H54 (cell line): ENCODE measurements at places on chromosomes 12 and 14.

DNA sequence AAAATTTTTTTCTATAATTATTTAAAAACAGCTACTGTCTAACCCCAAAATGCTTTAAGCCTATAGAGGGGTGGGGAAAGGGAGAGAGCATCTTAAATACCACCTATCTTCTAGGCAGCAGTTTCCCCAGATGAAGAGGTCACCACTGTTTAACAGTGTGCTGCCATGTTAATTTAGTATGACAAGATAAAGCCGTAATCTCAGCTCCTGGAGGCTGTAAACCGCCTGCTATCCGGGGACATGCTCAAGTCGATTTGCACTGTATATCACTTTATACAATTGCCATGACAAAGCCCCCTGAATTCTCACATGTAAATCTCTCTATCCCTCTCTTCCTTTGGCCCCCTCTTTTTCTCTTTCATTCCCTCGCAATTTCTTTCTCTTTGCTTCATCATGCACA, 68.5 kb downstream of the SOX5 start:
- DNase-seq: no peak

GRCh38 chr12:50590869-50591268, 86.1 kb downstream of the DIP2B start:
- no peak for DNase-seq

DNA sequence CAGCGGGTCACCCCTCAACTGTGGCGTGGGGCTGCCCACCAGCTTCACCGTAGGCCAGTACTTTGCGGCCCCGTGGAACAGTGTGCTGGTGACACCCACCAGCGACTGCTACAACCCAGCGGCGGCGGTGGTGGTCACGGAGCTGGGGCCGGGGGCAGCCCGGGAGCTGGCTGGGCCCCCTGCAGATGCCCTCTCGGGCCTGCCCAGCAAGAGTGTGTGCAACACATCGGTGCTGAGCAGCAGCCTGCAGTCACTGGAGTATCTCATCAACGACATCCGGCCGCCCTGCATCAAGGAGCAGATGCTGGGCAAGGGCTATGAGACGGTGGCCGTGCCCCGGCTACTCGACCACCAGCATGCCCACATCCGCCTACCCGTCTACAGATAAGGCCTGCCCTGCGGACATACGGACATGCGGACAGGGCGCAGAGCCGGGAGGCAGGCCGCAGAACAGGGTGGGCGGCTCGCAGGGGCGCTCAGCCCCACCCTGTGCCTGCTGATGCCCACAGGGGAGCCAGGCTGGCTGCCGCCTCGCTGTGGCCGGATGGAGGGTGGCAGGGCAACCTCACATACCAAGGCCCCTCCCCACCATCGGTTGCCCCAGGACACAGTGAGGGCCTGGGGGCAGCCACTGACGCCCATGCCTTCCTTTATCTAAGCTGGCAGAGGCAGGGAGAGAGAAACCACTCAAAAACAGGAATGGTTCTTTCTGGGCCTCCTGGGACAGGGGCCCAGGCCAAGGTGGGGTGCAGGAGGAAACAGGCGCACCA, 55.5 kb downstream of the FAM222A start:
- DNase-seq: no peak

GRCh38 chr12:2739832-2740641, 54.7 kb upstream of the FKBP4 start:
- DNase-seq: no peak

DNA sequence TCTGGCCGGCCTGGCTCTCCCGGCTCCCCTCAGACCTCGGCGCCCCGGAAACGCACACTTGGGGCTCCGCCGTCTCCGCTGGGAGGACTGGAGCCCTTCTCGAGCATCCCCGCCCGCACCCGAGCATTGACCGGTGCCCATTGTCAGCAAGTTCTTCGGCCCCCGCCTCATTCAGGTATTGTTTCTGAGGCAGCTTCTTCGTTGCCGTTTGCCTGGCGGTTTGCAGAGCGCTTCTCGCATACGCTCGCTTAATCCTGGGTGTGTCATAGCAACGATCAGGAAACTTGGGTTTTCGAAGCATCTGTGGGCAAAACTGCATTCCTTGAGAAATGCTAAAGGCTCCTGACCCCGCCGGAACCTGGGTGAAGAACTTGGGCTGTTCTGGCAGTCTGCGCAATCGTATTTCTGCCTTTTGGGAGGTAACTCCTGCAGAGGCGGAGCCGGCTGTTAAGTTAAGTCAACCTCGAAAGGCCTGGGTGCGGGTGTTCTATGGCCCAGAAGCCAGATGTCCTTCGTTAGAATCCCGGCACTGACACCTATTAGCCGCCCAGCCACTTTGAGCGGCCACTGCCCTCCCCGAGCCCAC, 518 bp downstream of the GSKIP start:
- peak; percentile 26 for DNase-seq

DNA sequence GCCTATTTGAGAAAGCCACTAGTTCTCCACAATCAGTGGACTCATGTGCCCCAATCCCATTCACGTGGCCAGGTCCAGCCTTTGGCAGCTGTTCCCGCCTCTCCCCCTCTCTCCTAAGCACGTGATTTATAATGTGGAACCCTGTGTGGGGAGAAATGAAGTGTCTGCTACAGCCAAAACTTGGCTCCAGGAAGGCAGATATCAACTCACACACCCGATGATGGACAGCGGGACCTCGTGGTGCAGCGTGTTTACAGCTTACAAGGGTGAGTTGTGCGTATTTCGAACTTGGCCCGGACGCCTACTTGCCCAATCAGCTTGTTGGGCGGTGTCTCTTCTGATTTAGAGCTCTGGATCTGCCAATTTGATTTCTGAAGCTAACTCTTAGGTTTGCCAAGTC, 38.1 kb upstream of the FAM181A start:
- no peak for DNase-seq

GRCh38 chr12:106074706-106075392, 63.9 kb downstream of the NUAK1 start:
- DNase-seq: no peak

DNA sequence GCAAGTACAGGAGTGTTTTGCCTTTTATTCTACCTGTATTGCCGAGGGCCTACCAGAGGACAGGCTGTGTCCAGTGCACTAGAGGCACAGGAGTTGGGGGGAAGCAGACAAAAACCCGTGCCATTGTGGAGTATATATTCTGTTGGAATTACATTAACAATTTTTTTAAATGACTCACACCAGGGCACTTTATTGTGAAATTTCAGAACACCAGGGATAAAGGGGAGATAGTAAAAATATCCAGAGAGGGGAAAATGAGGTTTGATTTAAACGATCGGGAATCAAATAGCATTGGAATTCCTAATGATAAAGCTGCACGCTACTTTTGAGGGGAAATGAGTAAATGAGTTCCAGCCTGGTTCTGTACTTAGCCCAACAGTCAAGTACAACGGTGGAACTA, 123.2 kb downstream of the PELI2 start:
- no peak for DNase-seq

DNA sequence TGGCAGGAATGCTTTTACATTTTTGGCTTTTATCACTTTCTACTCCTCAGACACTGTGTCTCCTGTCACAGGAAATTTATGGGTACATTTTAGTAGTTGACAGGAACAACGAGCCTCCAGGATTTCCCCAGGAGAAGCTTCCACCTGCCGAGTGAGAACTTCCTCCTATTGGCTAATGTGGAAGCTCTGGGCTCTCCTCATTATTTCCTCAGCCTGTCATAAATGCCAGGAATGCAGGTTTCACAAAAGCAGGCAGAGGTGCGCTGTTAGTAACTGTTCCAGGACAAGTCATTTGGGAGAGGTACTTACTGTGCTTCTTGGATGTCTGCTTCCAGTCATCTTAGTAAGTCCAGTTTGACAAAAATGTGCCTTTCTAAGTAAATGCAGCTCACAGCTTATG, 19.1 kb upstream of the DCP1B start:
- no peak for DNase-seq

DNA sequence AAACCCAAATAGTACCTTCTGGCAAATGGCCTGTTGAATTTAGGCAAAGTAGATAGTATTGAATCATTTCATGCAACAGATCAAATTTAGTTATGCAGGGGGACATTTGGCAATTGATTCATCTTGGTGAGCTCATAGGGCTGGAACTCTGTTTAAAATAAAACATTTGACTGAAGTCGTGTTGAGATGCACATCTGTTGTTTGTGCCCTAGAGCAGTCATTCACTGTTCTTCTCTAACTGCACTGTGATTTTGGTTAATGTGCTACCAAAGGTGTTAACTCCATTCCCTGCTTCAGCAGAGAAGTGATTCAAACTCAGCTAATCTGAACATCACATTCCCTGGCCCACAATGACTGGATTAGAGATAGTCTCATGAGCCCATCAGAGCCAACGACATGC, 44.0 kb upstream of the CSRP2 start:
- no peak for DNase-seq

DNA sequence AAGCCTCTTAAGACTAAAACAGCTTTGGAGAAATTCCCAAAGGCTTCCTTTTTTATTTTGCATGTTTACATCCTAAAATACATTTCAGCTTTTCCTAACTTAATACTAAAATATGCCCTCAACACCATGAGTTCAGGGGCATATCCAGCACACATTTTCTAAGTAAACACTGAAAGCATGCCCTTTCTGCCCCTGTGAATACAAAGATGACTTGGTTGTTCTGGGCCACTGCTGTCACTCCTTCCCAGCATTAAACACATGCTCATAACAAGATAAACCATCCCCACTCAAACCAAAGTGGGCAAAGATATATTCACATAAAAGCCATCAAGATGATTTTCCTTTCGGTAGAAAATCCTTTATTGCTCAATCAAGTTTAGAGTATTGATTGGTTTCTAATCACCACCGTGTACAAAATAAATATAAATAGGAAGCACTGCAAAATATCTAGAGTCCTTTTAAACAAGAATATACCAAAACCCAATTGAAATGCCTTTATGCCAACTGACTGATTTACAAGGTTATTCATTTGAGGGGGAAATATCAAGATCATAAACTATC, 1.9 kb downstream of the CCNB1IP1 start:
- no peak for DNase-seq

- no peak for DNase-seq
Measured at GRCh38 chr12:47216150-47216677, 136.5 kb upstream of the AMIGO2 start.

- no peak for DNase-seq
Measured at GRCh38 chr12:58668871-58669270, 251.4 kb downstream of the LRIG3 start.

- no peak for DNase-seq
Measured at GRCh38 chr12:24861766-24862540, 86.9 kb downstream of the BCAT1 start.

GRCh38 chr14:78010688-78011087, 159.5 kb upstream of the NRXN3 start:
- DNase-seq: no peak

DNA sequence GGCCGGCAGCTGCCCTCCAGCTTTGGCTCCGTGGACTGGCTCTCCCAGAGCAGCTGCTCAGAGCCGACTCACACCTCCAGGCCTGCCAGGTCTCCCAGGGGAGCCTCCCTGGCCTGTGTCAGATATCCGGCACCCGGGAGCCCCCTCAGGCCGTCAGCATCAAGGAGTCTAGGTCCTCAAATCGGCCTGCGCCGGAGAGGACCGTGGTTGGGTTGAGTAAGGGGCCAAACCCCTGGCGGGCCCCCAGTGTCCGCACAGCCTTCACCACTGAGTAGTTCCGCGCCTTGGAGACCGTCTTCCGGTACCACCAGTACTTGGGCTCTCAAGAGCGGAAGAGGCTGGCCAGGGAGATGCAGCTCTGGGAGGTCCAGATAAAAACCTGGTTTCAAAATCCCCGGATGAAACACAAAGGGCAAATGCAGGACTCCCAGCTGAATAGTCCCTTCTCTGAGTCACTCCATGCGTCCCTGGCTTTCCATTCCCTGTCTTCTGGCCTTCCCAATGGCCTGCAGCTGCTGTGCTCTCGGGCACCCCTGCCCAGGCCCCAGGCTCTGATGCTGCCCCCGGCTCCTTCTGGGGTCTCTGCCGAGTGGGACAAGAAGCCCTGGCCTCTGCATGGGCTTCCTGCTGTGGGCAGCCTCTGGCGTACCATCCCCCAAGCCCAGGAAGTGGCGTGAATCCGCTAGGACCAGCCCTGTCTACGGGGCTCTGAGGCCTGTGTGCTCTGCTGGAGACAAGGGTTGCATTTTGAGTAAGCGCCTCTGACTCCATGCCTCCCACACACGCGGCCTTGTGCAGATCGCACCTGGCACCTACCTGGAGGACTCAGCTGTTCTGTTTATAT, 245.1 kb upstream of the ATXN7L3B start:
- DNase-seq: peak; percentile 37

DNA sequence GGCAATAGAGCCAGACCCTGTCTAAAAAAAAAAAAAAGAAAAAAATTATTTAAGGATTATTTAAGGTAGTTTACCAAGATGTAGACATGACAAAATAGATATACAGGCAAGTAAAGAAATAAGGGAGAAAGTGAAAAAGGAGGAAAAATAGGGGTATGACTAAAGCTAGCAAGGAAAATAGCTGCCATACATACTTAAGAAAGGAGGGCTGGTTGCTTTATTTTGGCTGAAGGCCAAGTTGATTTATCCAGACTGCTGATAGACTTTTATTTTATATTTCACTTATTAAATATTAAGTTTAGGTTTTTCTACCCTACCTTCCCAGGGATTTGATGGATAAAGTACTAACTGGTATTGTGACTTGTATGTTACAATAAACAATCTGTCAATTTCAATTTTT, 8.3 kb upstream of the AEBP2 start:
- DNase-seq: no peak

DNA sequence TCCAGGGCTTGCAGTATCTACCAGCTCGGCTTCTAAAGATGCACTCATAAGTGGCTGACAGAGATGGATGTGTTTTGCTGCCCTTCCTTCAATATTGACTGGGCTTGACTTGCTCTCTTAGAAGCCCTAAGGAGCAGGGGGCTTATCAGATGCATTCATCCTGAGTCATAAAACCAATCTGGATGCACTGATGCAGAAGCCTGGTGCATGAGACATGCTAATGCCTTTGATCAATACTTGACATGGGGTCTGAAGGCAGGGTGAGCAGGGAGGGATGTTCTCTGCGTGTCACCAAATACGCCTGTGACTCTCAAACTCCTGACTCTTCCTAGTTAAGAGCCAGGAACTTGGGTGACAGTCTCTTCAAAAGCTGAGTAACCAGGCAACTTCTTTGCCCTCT, 77.8 kb upstream of the HSPB8 start:
- DNase-seq: no peak

DNA sequence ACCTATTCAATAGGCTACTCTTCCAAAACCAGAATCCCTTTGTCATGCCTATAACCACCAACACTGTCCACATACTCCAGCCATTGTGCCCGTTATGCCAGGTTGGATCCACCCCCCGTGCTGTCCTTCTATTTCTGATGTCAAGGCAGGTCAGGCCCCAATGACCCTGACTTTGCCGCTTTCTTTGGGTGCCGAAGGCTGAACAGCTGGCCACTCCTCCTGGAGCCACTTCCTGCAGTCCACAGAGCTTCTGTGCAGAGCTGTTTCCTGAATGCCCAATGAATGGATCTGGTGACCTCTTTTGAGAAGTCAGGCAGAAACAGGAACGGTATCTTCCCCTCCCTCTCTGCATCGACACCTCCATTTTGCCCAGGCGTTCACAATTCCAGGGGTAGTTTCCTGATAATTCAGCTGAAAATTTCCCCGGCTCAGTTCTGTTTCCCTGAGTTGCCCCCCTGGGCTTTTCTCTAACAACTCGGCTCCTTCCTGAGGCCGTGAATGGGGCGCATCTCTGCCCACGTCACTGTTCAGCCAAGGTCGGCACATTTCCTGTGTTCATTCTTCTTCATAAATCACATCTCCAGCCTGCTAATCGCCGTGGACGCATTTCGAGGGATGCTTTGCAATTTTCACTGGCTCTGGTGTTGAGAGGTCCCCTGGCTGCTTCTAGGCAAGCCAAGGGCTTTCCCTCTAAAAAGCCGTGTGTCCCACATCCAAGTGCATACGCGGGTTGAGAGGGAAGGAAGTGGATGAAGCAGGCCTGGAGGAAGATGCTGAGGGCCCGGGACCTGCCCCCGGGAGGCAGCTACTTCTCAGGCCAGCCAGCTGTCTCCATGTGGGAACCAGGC, 86.5 kb downstream of the PAPOLA start:
- no peak for DNase-seq
